Hindlimb muscle (tissue), 1 donor: ENCODE measurements at places on chromosomes 6 and 20. TPM values are rescaled to one million over a fixed set of nuclear protein-coding genes. Genes with fewer than 3 reads are reported as not detected.

Gene TAGAP
- 0.77 TPM for polyA plus RNA-seq

Gene B3GAT2
- 1.2 TPM for polyA plus RNA-seq

Gene C6orf52
- 1.5 TPM for polyA plus RNA-seq

Gene HLA-DPB1
- 19.2 TPM for polyA plus RNA-seq

Gene PLN
- 4.4 TPM for polyA plus RNA-seq

Gene ZNF831
- 0.31 TPM for polyA plus RNA-seq

Gene ZSCAN26
- polyA plus RNA-seq, result 16.9 TPM

Gene LKAAEAR1
- not detected for polyA plus RNA-seq

Gene C20orf202
- 0.36 TPM for polyA plus RNA-seq

Gene WFDC12
- polyA plus RNA-seq, result not detected

Gene COL20A1
- polyA plus RNA-seq, result 6.2 TPM

Gene TOX2
- 4.1 TPM for polyA plus RNA-seq

Gene METTL24
- polyA plus RNA-seq, result 0.23 TPM

Gene DEF6
- 4.5 TPM for polyA plus RNA-seq

Gene LST1
- 8.3 TPM for polyA plus RNA-seq

Gene NHSL1
- polyA plus RNA-seq, result 37.3 TPM
